SHP77 (cell line): ENCODE measurements at places on chromosomes 13 and 19.

- peak; percentile 85 for DNase-seq
Measured at GRCh38 chr13:103883698-103884097, 817.5 kb upstream of the SLC10A2 start.

DNA sequence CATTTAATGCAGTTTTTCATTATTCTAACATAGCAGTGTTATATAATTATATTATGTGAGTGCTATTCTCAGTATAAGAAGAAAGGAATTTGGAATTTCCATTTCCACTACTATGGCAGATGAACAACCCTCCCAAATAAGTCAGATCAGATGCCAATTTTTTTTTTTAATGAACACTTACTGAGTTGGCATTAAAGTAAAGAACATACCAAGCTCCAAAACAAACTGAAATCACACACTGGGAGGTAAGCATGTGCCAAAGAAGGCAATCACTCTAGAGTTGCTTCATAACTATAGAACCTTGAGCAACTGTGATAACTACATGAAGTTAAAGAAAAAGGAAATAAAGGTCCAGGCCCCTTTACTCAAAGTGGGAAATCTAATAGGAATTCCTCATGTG, 90.3 kb downstream of the RNF17 start:
- no peak for DNase-seq

GRCh38 chr19:49447485-49448431, 3.9 kb downstream of the PIH1D1 start:
- no peak for DNase-seq

GRCh38 chr13:85557691-85558467, 241.3 kb downstream of the SLITRK6 start:
- peak; percentile 23 for DNase-seq

GRCh38 chr13:30224732-30225131, 82.6 kb downstream of the KATNAL1 start:
- DNase-seq = no peak

GRCh38 chr13:44292545-44292944, 81.1 kb upstream of the SERP2 start:
- no peak for DNase-seq

DNA sequence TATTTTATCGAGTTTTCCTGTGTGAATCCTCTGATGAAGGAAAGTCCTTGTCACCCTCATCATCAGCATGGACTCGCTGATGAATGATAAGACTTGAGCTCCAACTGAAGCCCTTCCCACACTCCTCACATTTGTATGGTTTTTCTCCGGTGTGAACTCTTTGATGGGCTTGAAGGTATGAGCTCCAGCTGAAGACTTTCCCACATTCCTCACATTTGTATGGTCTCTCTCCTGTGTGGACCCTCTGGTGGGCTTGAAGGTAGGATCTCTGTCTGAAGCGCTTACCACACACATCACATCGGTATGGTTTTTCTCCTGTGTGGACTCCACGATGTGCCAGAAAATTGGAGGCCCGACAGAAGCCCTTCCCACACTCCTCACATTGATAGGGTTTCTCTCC, 21.7 kb downstream of the ZNF45 start:
- no peak for DNase-seq

GRCh38 chr19:41993612-41994483, at the start of gene ATP1A3:
Gene ATP1A3 (minus strand): TSS chr19:41994230. CDS start chr19:41994076, 154 bp downstream.
- DNase-seq = peak; percentile 89

- DNase-seq = no peak
Measured at GRCh38 chr13:86082121-86082520, 282.9 kb upstream of the SLITRK6 start.

- no peak for DNase-seq
Measured at GRCh38 chr13:33452873-33453517, 167.4 kb upstream of the STARD13 start.

DNA sequence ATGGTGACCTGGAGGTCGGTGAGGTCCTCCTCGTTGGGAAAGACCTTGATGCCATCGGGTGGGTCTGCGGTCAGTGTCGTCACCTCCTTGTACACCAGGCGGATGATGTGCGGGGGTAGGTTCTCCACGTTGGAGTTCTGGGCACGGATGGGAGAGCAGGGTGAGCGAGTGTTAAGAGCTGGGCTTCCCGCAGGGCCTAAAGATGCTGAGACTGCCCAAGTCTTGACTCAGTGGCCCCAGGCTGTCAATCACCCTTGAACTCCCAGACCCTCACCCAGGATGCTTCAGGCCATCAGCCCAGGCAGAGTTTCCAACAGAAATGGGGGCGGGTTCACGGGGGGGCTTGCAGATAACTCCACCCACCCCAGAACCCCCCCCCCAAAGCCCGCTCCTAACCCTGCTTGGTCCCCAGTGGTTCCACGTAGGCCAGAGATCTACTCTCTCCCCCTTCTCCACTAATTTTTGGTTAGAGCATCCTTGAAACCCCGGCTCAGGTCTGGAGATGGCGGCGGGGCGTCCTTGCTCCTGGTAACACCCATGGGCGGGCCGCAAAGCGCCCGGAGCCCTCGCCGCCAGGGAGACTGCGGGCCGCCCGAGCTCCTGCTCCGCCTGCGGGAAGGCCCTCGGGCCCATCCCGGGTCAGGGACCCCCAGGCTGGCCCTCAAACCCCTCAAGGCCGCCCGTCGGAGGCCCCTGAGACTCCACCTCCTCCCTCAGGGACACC, 600 bp downstream of the UBE2S start:
- no peak for DNase-seq

DNA sequence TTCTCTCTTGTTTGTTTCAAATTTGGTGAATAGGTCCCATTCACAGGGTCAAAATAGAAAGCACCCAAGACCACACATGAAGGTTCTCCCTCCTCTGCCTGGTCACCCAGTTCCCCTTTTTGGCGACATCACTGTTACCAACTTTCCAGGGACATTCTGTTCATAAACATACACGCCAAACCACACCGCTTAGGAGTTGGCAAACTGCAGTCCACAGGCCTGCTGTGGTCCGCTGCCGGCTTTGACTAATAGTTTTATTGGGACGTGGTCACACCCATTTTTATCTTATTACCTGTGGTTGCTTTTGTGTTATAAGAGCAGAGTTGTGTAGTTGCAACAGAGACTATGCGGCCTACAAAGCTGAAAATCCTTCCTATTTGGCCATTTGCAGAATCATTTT, 24.2 kb downstream of the UHRF1 start:
- no peak for DNase-seq

GRCh38 chr19:52566121-52566520, 4.0 kb upstream of the ZNF701 start:
- DNase-seq = no peak

DNA sequence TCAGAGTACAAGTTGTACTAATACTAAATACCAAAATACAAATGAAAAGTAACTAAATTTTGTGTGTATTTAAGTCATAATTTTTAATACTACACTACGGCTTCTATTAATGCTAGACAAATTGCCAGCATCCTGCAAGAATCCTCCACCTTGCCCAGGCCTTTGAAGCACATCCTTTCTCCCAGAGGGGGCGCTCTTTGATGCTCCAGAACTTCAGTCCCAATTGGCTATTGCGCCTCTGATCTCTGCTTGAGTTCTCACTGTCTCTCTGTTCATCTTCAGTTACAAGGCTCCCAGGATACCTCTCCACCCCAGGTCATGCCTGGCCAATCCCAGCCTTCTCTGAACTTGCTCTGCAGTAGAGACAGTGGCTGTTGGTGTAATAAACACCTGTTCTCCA, 141.0 kb downstream of the DCLK1 start:
- no peak for DNase-seq

DNA sequence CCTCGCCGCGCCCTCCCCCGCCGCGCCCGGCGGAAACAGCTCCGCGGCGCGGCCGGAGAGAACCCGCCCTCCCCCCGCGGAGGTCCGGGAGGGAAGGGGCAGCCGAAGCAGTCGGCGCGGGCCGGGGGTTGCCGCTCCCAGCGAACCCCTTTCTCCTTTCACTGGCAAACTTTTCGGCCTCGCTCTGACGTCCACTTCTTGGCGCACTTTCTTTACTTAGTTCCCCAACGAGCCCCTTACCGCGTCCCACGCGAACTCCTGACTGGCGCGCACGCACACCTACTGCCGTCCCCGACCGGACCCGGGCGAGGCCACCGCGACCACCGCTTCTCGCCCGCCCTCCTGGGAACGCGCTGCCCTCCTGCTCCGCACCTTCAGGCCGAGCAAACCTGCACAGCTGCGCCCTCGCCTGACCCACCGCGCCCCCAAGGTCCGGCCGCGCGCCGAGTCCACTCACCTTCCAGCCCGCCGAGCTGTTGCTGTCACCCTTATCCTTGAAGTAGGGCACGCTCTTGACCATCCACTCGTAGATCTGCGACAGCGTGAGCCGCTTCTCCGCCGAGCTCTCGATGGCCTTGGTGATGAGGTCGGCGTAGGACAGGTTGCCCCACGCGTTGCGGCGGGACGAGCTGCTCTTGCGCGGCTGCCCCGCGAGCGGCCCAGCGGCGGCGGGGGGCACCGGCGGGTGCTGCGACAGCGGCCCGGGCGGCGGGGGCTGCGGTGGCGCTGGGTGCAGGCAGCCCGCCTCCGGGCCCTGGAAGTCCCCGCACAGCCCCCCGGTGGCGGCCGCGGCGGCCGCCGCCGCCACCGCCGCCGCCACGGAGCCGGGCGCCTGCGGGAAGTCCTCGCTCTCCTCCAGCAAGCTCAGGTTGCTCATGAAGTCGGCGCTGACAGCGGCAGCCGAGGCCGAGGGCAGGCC, 1.1 kb downstream of the FOXO1 start:
- no peak for DNase-seq
